ENCODE measurements at places on chromosomes 12 and 14.
A peak's percentile ranks its signal among the peaks of the same experiment; 100 is the strongest.

- DNase-seq: peak; percentile 55
Measured at GRCh38 chr12:113933201-113933786, 32.8 kb downstream of the RBM19 start.

DNA sequence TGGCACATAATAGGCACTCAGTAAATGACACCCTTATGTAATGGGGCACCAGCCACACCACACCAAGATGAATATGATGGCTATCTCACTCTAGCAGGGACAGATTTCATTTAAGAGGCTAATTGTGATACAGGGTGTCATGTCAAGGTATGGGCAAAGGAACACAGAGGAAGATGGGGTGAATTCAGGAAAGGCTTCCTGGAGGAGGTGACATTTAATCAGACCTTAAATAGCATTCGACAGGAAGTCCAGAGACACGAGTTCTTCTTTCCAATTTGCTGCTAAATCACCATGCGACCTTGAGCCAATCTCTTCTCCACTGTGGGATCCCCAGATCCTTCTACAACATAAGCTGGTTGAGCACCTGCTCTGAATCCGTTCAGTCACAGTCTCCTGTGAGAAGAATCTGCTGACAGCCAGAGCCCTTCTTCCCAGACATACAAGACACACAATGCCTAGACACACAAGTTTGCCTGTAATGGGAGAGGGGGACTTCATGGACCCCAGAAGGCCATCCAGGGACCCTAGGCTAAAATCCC lies 1.5 kb upstream of the DTX1 start:
- no peak for DNase-seq

- no peak for DNase-seq
Measured at GRCh38 chr14:95521001-95521400, 4.6 kb upstream of the SYNE3 start.

GRCh38 chr14:65074449-65075150 lies 27.7 kb downstream of the MAX start:
- DNase-seq: no peak

Measured in mesothelial cell of epicardium (in vitro differentiated cells).